ENCODE measurements at places on chromosomes 2 and 18.

DNA sequence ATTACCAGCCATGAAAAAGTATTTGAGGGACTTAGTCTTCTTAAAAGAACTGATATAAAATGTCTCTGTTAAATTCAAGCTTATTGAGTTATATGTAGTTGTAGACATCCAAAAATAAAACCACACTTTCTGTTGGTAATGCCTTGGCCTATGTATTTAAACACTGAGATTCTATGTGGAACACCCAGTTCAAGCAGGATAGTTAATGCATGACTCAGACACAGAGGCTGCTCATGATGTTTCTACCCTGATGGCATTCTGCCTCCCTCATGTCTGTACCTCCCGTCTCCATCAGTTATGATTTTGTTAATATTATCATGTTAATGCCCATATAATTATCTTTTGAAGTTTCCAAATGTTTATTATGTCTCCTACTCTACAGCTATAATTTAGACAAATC lies 164.5 kb downstream of the XIRP2 start:
- DNase-seq: no peak

DNA sequence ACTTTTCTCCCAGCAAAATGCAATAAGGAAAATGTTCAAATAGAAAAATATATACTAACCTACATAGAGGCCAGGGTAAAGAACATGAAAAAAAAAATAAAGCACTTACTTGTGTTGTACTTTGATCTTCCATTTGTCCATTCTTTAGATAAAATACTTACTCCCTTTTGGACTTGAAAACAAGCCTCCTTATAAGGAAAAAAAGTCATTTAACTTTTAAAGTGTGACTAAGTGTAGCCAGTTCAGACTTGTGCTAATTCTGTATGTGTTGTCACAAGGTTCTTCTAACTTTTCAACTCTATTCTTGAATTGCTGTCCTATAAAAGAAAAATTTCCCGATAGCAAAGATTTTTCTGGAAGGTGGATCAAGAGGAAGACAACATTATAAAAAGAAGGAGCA lies 23.2 kb downstream of the SLC40A1 start:
- no peak for DNase-seq

DNA sequence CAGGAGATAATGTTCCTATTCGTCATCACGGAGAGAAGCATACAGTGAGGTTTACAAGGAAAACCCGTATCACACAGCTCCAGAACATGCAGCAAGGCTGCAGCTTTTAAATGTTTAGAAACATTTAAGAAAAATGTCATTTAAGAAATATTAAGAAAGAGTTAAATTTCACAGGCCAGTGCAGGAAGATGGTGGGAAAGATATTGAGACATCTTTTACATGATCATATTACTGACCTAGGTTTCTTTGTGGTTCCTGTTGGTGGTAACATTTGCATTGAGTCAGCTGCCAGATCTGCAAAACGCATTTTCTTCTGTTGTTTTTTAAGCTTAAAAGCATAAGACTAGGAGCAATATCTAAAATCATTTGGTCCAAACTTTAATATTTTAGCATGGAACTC lies 44.9 kb downstream of the CPO start:
- DNase-seq: peak; percentile 30

GRCh38 chr2:162746310-162746709 lies 92.3 kb downstream of the KCNH7 start:
- DNase-seq: no peak

GRCh38 chr2:175807031-175807873 lies 194.8 kb downstream of the LNPK start:
- no peak for DNase-seq

GRCh38 chr2:142714600-142714999 lies 162.9 kb upstream of the KYNU start:
- DNase-seq: no peak

GRCh38 chr2:178280244-178280852 lies 86.0 kb downstream of the OSBPL6 start:
- DNase-seq: peak; percentile 26

DNA sequence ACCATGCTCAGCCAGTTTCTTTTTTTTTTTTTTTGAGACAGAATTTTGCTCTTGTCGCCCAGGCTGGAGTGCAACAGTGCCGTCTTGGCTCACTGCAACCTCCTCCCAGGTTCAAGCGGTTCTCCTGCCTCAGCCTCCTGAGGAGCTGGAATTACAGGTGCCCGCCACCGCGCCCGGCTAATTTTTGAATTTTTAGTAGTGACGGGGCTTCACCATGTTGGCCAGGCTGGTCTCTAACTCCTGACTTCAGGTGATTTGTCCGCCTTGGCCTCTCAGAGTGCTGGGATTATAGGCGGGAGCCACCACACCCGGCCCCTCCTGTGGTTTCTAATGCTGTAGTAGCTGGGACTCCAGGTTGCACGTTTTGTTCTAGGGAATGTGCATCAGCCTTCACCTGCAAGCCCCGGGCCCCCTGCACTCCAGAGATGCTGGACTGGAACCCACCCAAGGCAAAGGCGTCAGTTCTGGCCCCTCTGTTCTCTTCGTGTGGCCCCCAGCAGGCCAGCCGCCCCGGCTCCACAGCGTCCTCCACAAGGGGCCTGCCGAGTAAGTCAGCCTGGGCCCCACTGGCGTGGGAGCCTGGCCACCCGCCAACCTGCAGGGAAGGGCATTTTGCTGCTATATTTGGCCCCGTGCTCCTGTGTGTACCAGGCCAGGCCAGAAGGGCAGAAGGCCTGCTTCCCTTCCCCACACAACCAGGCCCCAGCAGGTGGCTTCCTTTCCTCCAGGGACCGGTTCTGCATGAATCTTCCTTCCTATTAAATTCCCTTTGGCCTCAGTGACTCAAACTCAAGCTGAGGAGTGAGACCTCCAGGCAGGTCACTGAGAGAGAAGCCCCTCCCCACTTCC lies 25.7 kb upstream of the B3GNT7 start:
- no peak for DNase-seq

- no peak for DNase-seq
Observed at GRCh38 chr18:75005626-75006025, 203.3 kb downstream of the PTGR3 start.

DNA sequence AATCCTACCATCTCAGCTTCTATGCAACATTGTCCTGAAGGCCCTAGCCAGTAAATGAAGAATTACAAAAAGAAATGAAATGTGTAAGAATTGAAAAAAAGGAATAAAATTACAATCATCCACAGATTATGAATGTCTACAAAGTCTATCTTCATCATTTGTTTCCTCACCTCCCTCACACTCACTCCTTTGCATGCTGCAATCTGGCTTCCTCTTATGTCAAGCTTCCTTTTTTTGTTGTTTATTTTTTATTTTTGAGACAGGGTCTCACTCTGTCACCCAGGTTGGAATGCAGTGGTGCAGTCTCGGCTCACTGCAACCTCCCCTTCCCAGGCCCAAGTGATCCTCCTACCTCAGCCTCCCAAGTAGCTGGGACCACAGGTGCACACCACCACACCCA lies 129.0 kb downstream of the CABYR start:
- DNase-seq: no peak

- no peak for DNase-seq
Observed at GRCh38 chr2:30382162-30382783, 64.8 kb upstream of the LCLAT1 start.

- DNase-seq: peak; percentile 57
Observed at GRCh38 chr18:8765783-8766463, 60.6 kb downstream of the MTCL1 start.

- no peak for DNase-seq
Observed at GRCh38 chr2:57864926-57865325, 181.7 kb upstream of the VRK2 start.

DNA sequence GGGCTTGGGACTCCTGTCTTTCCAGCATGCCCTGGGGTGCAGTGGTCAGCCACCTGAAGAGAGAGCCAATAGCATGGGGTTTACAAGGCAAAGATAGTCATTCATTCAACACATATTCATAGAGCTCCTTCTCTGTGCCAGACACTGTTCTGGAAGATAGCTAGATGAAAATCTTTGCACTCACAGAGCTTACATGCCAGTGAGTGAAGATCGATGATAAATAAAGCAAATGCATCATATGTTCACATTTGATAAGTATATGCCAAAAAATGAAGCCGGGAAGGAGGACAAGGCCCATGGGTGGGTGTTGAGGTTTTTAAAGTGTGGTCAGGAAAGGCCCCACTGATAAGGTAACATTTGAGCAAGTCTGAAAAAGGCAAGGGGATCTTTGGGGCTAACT lies 130.8 kb upstream of the CDCA7 start:
- no peak for DNase-seq

- no peak for DNase-seq
Observed at GRCh38 chr2:56801214-56801613, 617.4 kb downstream of the CCDC85A start.

- DNase-seq: no peak
Observed at GRCh38 chr2:71882236-71882946, 265.3 kb downstream of the CYP26B1 start.

DNA sequence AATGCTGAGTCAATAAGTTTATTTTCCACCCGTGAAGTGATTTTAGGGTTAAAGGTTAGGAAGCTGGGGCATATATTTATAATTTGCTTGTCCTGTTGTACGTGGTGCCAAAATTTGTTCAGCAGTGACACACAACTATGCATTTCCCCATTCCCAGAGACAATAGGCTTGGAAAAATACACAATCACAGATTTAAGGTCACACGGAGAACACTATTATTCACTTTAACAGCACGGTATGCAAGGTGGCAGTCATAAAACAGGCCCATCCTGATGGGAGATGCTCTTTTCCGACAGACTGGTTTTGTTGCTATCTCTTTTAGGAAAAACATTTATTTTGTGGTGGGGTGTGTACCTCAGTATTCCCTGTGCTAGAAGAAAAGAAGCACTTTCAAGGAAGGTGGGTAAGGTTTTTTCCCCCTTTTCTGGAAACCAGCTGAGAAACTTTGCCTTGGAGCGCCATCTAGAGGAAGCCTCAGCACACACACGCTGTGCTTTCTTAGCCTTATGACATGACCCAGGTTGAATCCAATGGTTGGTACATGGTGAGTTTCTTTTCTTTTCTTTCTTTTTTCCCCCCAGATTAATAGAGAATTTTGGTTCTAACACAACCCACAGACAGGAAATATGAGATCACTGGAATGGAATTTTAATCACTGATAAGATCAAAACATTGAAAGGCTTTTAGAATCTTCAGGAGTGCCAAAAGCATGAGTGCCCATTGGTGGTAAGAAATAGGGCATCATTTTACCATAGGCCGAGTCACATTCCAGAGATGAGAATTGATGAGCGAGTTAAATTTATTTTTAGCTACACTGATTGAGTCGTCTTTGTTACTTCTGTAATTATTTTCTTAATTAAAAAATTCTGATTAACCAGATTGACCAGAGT lies 332.1 kb downstream of the AGPS start:
- peak; percentile 24 for DNase-seq

- DNase-seq: no peak
Observed at GRCh38 chr2:112168422-112169124, 30.4 kb downstream of the FBLN7 start.

DNA sequence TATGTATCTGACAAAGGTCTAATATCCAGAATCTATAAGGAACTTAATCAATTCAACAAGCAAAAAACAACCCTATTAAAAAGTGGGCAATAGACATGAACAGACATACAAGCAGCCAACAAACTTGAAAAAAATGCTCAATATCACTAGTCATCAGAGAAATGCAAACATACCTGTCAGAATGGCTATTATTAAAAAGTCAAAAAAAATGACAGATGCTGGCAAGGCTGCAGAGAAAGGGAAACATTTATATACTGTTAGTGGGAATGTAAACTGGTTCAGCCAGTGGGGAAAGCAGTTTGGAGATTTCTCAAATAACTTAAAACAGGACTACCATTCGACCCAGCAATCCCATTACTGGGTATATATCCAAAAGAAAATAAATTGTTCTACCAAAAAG lies 21.6 kb downstream of the SESTD1 start:
- no peak for DNase-seq

DNA sequence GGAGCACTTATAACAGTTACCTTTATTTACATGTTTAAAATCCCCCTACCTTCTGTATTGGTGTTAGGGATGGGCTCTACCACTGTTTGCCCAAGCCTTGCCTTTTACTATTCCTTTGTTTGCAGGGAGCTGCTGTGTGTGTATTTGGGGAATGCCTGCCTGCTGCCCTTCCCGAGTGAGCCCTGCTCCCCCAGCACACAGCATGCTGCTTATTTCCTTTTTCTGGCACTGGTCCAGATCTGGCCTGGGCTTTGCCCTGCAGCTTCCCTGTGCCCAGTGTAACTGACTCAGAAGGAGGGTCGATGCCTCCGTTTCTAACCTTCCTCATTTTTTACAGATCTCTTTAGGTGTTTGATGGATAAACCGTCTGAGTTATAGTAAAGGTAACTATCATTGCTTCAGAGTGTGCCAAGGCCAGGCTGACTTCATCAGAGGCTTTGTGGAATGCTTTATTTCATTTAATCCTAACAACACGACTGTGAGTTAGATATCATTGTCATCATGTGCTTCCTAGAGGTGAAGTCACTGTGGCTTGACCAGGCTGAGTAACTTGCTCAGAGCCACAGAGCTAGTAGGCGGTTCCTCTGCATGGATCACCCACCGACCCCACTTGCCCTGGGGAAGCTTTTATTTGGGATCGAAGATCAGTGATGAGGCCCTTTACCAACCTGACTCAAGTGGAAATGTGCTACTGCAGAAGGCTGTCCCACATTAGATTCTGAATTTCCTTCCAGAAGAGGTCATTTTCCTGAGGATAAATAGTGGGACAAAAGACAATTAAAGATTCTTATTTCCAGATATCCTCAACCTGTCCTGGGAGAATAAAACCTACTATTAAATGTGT lies 238.8 kb downstream of the ZNF407 start:
- DNase-seq: no peak

- no peak for DNase-seq
Observed at GRCh38 chr18:32042337-32042736, 23.7 kb downstream of the RNF125 start.

- DNase-seq: no peak
Observed at GRCh38 chr2:60488291-60488690, 65.2 kb downstream of the BCL11A start.

DNA sequence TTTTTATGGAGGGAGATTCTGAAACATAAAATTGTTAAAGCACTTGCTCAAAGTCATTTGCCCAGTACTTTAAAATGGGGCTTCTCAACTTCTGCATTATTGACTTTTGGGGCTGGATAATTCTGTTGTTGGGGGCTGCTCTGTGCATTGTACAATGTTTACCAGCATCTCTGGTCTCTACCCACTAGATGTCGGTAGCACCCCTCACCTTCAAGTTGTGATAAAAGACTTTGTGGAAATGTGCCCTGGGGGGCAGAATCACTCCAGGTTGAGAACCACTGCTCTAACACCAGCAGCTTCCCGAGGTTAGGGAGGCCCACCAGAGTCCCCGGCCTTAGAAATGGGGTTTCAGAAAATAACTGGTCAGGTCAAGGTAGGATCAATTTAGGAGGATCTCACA lies 26.8 kb upstream of the CUL3 start:
- no peak for DNase-seq

- peak; percentile 72 for DNase-seq
Observed at GRCh38 chr2:28356095-28356911, 36.4 kb upstream of the FOSL2 start.

DNA sequence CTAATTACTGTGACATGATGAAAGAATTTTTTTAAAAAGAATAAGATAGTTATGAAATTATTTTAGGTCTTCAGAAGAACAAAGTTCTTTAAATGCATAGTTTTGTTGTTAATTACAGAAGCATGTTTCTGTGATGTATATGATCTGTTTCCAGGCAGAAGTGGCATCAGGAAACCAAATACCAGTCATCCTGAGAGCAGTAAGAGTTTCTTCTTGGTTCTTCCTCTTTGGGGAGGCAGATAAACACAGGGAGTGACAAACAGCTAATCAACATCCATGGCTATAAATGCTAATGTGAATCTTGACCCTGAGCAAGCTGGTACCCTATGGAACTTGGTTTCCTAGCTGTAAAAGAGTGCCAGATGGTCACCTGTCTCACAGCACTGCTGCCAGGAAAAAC lies 29.2 kb downstream of the WIPF1 start:
- no peak for DNase-seq
